ENCODE measurements at places on chromosomes 12 and 14.

DNA sequence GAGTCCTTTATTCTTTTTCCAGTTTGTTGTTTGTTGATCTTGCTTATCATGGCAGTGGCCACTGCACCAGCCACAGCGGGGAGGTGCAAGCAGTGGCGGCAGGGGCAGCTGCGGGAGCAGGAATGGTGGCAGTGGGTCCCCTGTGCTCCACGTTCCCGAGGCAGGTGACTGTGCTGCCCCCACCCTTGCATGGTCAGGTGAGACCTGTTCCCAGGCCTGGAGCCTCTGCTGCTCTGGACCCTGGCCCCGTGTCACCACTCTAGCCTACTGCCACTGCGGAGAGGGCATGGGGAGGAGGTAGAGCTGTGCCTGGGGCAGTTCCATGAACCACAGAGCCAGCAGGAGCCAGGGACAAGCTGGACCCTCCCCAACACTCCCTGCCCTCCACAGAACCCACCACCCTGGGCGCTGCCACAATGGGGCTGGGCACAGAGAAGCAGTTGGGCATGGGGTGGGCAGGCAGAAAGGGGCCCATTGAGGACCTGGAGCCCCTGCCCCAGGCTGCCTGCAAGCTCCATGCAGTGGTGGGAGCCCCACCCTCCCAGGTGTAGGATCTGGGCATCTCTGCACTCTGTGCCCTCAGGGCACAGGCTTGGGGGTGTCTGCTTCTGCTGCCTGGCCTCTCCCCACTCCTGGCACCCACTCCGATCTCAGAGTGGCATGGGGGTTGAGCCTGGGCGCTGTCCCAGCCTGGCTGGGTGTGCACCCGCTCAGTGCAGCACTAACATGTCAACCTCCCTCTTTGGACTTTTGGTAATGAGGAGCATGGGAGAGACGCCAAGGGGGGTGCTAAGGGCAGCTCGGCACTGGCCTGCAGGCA, 23.1 kb upstream of the WDR20 start:
- no peak for DNase-seq

DNA sequence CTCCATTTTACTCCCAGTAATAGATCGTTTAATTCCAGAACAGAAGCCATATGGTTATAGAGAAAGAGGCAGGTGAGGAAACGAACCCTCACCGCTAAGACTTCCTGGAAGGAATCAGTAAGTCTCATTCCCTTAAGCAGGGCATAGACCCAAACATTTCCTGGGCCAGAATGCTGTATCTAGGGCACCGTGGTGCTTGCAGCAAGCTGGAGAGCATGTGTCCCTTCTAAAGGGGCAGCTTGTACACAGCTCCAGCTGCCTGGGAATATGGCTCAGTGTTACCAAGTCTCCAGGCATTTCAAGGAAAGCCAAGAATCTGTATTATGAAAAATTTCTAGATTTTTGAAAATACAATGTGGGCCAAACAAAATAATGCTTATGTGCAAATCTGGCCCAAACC, 73.4 kb downstream of the PPM1H start:
- DNase-seq: no peak

DNA sequence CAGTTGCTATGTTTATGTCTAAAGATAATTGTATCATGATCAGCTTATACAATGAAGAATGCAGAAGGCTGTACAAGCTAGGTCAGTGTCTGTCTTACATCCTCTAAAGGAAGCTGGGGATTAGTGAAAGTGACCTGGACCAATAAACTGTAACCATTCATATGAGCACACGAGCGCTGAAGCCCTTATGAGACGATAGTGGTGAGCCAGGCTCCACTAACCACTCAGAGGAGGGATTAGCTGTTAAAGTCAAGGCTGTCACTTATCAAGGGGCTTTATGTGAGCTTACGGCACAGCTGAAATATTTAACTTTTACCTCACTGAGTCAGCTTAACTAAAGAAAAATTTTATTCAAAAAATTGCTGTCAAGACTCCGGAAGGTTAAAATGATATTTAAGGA, 30.3 kb downstream of the NDUFA12 start:
- no peak for DNase-seq

- no peak for DNase-seq
These were observed 3.0 kb upstream of the BLOC1S1 start for GRCh38 chr12:55712700-55713415.

GRCh38 chr12:88893801-88894200, 313.5 kb upstream of the KITLG start:
- DNase-seq: no peak

- DNase-seq: no peak
These were observed 1.5 kb downstream of the PLEKHA5 start for GRCh38 chr12:19131025-19131444.

DNA sequence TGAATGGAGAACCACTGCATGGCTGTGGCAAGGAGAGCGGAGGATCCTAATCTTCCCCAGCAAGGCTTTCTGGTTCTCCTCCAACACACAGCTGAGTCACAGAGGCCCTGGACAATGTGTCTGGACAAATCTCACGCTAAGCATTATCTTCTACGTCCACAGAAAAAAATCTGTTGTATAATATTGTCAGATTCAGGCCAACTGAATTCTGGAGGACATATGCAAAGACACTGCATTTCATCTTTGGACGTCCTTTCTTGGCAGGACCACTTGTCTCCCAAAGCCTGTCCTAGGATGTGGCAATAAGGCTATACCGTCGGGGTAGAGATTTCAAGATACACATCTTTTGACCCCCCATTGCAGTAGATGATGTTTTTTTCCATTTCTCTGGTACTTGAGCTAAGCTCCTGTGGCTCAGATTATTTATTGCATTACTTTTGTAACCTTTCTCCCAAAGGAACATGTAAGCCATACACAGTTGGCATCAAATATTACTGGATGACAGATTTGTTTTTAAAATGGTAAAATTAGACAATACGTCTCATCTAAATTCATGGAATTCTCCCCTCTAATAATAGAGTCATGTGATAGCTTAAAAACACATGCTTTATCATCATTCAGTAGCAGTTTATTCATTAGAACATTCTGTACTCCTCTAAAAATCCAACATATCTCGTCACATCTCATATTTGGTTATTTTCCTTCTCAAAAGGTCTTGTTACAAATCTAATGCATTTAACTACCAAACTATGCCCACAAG, 19.4 kb downstream of the LMO3 start:
- no peak for DNase-seq

- peak; percentile 49 for DNase-seq
These were observed 156.8 kb downstream of the KCNA5 start for GRCh38 chr12:5200278-5201087.

DNA sequence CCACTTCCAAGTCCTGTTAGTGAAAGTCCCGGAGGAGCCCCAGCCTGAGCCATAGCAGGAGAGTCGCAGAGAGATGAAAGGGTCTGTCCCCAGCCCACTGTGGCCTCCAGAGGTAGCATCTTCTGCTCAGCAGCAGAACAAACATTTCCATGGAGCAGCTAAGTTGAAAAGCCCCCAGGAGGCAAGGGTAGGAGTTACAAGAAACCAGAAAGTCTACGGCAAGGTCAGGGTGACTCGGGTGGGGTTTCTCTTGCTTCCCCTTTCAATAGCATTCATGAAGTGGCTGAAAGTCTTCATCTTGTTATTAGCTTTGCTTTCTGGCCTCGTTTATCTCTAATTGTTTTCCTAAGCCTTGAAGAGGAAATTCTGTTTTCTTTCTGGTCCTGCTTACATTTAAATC, 151.2 kb upstream of the DIO3 start:
- no peak for DNase-seq

DNA sequence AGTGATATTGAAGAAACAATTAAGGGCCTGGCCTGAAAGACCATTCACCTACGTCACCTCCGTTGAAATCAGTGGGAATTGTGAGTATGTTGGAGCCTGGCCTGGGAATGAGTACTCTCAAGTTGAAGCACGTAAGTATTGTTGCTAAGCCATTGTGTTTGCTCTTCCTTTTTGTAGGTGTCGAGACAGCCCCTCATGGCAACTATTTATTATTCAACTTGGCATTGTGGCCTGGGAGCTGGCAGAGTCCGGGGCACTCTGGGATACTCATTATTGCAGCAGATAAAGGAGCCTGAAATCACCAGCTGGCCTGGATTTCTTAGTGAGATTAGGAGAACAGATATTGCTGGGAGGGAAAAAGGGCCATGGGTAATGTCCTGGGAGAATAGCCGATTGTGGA, 147.4 kb downstream of the C12orf75 start:
- DNase-seq: no peak

DNA sequence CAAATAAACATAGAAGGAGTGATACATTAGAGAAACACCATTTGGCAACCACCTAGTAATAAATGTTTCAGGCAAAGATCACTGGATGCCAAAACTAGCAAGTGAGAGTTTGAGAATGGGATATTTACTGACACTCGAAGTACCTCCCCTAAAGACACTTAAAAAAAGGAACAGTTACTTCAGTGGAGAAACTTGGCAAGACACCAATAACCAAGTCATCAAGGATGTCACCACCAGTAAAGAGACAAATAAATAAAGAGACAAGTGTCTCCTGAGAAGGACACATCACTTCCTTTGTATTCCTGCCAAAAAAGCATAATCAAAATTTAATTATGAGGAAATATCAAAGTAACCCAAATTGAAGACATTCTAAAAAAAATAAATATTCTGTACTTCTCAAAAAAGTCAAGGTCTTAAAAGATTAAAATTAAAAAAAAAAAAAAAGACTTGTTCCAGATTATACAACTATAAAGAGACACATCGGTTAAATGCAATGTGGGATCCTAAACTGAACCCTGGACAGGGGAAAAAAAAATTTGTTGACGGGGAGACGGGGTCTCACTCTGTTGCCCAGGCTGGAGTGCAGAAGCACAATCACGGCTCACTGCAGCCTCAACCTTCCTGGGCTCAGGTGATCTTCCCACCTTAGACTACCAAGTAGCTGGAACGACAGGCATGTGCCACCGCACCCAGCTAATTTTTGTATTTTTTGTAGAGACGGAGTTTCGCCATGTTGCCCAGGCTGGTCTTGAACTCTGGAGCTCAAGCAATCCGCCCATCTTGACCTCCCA, 26.4 kb downstream of the TM7SF3 start:
- no peak for DNase-seq

GRCh38 chr12:124142395-124143035, 152.4 kb upstream of the RFLNA start:
- DNase-seq: no peak

DNA sequence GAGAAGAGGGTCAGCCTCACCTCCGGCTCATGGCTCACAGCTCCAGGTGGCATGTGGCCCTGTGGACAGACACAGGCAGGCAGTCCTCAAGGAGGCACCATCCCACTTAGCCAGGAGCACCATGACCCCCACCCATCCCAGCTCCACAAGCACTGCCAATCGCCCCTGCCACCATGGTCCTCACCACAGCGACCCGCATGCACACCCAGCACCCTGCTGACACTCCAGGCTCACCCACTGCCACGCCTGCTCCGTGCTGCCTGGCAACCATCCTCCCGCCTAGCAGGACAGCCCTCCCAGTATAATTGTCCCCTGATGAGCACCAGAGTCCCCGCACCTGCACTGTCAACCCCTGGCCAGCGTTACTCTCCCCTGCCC, 50.9 kb downstream of the TRPV4 start:
- no peak for DNase-seq

- no peak for DNase-seq
These were observed 33.3 kb downstream of the ITPR2 start for GRCh38 chr12:26799741-26800140.

- no peak for DNase-seq
These were observed 10.3 kb downstream of the NAB2 start for GRCh38 chr12:57099047-57099714.

- DNase-seq: no peak
These were observed 35.7 kb upstream of the ACTN1 start for GRCh38 chr14:69014829-69015259.

GRCh38 chr14:77240336-77240915, 30.6 kb downstream of the NGB start:
- DNase-seq: no peak

DNA sequence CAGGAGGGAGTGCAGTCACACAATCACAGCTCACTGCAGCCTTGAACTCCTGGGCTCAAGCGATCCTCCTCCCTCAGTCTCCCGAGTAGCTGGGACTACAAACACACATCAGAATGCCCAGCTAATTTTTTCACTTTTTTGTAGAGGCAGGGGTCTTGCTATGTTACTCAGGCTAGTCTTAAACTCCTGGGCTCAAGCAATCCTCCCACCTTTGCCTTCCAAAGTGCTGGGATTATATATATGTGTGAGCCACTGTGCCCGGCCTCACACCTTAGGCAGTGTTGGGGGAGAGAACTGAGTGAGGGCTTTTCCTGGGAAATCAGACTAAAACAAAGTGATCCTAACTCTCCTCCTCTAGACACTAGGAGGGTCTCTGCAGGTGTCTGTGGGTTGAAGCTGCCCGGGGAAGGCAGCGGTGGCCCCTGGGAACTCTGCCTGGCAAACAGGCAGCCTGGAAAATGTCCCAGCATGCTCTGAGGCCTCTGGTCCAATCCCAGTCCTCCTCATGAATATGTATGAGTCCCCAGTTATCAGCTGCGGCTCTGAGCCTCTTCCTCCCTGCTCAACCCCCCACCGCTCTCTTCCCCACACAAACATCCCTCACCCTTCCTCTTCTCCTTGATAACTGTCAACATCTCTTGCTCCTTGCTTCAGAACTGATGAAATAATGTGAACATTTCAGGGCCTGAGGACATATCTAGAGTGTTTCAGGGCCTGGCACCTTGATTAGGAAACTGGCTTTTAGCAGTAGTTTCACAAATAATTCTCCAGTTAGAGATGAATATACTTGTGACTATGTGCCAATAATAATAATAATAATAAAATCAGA, 7.9 kb upstream of the NAA25 start:
- peak; percentile 77 for DNase-seq

GRCh38 chr14:36857842-36858445, 196.3 kb downstream of the PAX9 start:
- DNase-seq: no peak

DNA sequence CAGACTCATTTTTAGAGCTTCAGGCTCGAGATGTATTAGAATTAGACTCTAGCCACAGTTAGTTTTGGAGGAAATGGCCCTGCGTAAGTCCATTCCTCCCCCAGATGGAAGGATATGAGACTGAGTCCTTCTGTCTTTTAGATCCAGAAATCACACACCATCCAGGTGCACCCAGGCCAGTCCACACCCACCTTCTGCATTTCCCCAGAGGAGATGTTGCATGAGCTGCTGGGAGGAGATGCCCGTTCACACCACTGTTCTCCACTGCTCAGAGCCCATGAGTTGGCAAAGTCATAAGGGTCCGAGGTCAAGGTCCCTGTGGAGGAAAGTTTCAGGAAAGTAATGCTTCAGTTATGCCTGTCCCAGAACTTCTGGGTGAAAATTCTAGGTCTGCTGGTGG, 29.2 kb downstream of the VWF start:
- no peak for DNase-seq

- no peak for DNase-seq
These were observed 2.6 kb upstream of the KRT18 start for GRCh38 chr12:52946334-52946733.

Data from NCI-H2107 (cell line).